ENCODE measurements at places on chromosomes 4 and X. TPM values are rescaled to one million over a fixed set of nuclear protein-coding genes. Genes with fewer than 3 reads are reported as not detected.

DNA sequence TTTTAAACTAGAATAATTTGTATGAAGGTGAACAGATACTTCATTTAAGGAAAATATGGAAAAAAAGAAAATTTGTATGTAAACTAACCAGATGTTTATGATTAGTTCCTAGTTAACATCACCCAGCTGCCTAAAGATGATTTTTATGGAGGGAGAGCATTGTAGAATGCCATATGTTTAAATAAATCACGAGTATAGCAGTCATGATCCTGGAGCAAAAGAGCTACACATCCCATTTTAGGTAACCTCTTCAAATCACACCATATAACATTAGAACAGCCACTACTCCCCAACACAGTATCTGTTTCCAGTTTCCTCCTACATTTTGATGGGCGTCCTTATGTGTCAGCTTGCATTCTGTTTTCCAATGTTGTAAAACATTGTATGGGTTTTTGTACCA is 571.9 kb upstream of the FAM241A start:
- no peak for DNase-seq

- DNase-seq, result no peak
Measured at GRCh38 chr4:114136069-114136468, 156.6 kb upstream of the ARSJ start.

DNA sequence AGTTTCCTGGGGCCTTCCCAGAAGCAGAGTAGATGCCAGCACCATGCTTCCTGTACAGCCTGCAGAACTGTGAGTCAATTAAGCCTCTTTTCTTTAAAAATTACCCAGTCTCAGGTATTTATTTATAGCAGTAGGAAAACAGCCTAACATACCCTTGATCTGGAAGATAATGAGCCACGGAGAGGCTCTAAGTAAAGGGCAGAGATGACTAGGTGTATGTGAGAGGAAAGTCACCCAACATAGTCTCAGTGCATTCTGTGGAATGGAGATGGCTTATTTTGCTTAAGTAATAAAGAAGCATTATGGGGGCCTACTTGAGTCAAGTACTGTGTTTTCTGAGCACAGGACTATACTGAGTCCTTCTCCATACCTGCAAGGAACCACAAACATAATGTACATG is 199.5 kb downstream of the CPEB2 start:
- no peak for DNase-seq

Gene GAGE12J
- not detected for total RNA-seq

- no peak for DNase-seq
Measured at GRCh38 chrX:42823443-42823842, 45.5 kb upstream of the PPP1R2C start.

Gene LRP2BP
- total RNA-seq, result 0.92 TPM
